Regular cardiac myocyte (primary cell): ENCODE measurements at places on chromosomes 12 and 14. TPM values are rescaled to one million over a fixed set of nuclear protein-coding genes. Genes with fewer than 3 reads are reported as not detected.

CLMN gene
- total RNA-seq = 0.58 and 3.9 TPM in 2 replicates

FLRT2 gene
- 1.7 and 11.3 TPM in 2 replicates for total RNA-seq

SLC17A8 gene
- total RNA-seq = not detected in 2 replicates

SDSL gene
- total RNA-seq = 11.6 and 30.1 TPM in 2 replicates

KIF5A gene
- total RNA-seq = 0.19 and 0.28 TPM in 2 replicates

OR10G2 gene
- not detected in 2 replicates for total RNA-seq

CD69 gene
- total RNA-seq = not detected in 2 replicates

LALBA gene
- total RNA-seq = not detected in 2 replicates

OR4N2 gene
- not detected in 2 replicates for total RNA-seq

TAS2R42 gene
- total RNA-seq = not detected in 2 replicates

STON2 gene
- total RNA-seq = 0.19 and 0.85 TPM in 2 replicates

ATF1 gene
- total RNA-seq = 21.5 and 22.3 TPM in 2 replicates

VWF gene
- total RNA-seq = 4.4 and 6.5 TPM in 2 replicates

NEUROD4 gene
- not detected in 2 replicates for total RNA-seq

AP4S1 gene
- 4.6 and 4.8 TPM in 2 replicates for total RNA-seq

TMEM233 gene
- 0.56 and 1.9 TPM in 2 replicates for total RNA-seq

TEAD4 gene
- 3.4 and 16.7 TPM in 2 replicates for total RNA-seq
